ENCODE measurements at places on chromosomes 2 and 18. TPM values are rescaled to one million over a fixed set of nuclear protein-coding genes. Genes with fewer than 3 reads are reported as not detected.

- no peak for DNase-seq
These were observed 575.1 kb upstream of the CDH7 start for GRCh38 chr18:65175681-65176080.

DNA sequence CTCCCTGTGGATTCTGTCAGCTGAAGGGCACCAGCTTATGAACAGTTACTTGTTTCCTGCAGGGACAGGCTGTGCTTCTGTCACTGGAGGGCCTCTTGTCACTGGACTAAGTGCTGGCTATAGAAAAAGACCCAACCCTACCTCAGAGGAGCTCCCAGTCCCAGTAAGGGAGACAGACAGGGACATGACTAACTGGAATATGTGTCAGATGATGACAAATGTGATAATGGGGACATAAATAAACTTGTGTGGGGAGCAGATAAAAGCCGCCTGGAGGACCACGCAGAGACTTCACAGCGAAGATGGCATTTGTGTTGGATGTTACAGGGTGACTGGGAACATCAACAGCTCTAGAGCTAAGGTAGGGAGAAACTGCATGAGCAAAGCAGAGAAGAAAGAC lies 95.0 kb downstream of the MAPRE2 start:
- DNase-seq = no peak

GRCh38 chr2:109403841-109404201 lies 209.9 kb downstream of the SEPTIN10 start:
- no peak for DNase-seq

DNA sequence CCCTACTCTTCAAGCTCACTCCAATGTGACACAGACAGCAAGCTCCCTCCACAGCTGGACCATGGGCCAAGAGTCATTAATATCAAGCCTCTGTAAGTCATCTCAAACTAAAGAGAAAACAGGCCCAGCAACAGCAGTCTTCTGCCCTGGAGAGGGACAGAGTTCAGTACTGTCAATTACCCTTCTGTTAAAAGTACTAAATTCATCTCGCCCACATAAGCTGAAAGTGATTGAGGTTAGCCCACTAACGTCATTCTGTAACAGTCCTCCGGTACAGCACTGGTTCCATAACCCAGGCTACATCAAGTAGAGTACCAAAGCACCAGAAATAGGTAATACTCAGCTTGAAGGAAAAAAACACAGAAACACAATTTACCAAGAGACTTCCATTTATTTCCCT lies 25.9 kb downstream of the THADA start:
- DNase-seq = no peak

DNA sequence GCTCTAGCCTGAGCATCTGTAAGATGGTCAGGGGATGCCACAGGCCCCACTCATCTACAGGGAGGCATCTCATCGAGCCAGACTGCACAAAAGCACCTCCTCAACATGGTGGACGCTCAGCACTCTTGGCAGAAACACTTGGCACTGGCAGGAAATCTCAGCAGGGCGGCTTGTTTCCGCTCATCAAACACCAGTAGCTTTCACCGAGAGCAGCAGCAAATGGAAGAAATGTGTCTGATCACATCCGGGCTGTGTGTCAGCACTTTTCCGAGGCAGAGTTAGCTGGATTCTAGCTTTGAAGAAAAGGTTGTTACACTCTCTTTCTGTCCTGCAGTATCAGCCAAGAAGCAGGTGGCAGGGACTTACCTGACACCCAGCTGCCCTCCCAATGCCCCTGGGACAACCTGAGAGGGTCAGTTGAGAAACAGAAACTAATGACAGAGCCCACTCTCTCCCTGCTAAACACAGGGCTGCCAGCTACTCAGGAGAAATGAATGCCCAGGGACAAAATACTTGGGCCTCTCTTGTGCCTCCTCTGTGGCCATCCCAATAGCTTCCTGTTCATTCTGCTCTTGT lies 68.9 kb upstream of the FZD7 start:
- no peak for DNase-seq

GRCh38 chr2:181896286-181896685 lies 4.8 kb downstream of the ITPRID2 start:
- DNase-seq = no peak

- peak; percentile 24 for DNase-seq
These were observed 50.6 kb downstream of the TTC32 start for GRCh38 chr2:19851116-19851695.

- no peak for DNase-seq
These were observed 162.4 kb downstream of the CELF4 start for GRCh38 chr18:37403100-37403781.

- DNase-seq = no peak
These were observed 74.5 kb upstream of the FZD7 start for GRCh38 chr2:201959198-201959597.

DNA sequence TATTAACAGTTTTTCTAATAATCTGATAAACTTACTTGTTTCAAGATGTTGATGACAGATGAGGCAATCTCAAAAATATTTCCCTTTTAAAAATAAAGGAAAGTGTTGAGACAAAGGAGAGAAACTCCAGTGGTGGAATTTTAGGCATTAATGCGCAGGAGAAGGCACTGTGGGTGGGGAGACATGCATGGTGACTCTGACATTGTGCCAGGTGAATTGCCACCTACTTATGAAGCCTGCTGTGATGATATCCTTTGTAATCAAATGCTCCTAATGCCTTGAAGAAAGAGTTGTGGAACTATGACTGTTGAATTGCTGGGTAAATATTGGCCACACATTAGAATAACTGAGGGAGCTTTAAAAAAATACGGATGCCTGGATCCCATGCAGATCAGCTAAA lies 101.4 kb downstream of the PLA2R1 start:
- no peak for DNase-seq

- no peak for DNase-seq
These were observed 286.1 kb downstream of the SOX11 start for GRCh38 chr2:5978131-5978751.

DNA sequence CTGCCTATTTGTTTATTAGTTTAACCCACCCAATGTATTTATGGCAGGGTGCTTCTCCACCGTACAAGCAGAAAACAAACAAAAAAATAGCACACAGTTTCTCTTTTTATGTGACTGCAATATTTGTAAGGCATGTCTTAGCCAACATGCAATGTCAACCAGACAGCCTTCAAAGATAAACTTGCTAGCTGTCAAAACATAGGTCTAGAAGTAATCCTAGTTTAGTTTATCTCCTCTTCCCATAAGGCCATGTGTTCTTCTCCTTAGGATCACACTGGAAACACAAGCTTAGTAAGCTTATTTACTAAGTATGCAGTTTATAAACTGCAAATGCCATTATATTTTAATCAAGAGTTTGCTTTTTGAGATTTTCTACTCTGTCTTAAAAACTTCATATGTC lies 75.6 kb downstream of the LDAH start:
- no peak for DNase-seq

- peak; percentile 37 for DNase-seq
These were observed 784.8 kb upstream of the CDH2 start for GRCh38 chr18:28961669-28962228.

DNA sequence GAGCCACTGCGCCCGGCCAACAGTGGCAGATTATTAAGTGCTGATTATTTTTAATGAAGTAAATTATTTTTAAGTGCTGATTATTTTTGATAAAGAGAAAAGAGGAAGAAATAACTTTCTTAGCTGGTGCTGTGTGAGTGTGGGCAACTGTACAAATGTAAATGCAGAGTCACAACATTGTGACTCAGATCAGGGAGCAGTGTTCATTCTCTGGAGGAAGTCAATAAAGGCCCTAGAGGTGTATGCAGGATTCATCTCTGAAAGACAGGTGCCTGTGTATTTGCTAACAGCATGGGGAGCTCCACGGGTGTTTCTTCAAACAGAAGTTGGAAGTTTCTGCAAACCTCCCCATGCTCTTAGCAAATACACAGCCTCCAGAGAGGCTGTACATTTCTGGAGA lies 6.2 kb downstream of the KRTCAP3 start:
- no peak for DNase-seq

DNA sequence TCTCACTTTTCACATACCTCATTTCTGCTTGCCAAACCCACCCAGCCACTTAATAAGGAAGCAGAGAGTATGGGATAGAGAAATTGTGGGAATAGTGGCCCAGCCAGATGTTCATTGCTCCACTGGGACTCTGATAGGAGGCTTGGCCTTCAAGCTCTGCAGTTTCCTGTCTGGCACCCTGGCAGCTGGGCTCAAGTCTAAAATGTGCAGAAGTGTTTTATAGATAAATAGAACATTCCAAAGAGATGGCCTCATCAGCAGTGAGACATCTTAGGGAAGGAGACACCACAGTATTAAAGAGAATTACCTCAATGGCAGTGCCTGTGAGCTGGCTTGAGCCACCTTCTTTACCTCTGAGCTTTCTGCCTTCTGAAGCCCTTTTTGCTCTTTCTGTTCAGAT lies 24.7 kb downstream of the COPS7B start:
- DNase-seq = no peak

Gene UNC80
- not detected for total RNA-seq

Gene COL4A4
- 19.4 TPM for total RNA-seq

Gene C2orf80
- total RNA-seq = not detected

Gene DNAJC5G
- total RNA-seq = not detected

Gene CNRIP1
- not detected for total RNA-seq

Gene CSRNP3
- 0.86 TPM for total RNA-seq

Gene ICOS
- not detected for total RNA-seq

Gene FBXO48
- 2.4 TPM for total RNA-seq

Gene LBH
- total RNA-seq = 2.4 TPM

Gene FAM237A
- total RNA-seq = not detected

Gene KCNIP3
- 1.1 TPM for total RNA-seq

Gene SLC5A7
- not detected for total RNA-seq

Gene DUSP2
- 5.9 TPM for total RNA-seq

All from Calu3 (cell line).